ENCODE measurements at places on chromosomes 3 and 15.

DNA sequence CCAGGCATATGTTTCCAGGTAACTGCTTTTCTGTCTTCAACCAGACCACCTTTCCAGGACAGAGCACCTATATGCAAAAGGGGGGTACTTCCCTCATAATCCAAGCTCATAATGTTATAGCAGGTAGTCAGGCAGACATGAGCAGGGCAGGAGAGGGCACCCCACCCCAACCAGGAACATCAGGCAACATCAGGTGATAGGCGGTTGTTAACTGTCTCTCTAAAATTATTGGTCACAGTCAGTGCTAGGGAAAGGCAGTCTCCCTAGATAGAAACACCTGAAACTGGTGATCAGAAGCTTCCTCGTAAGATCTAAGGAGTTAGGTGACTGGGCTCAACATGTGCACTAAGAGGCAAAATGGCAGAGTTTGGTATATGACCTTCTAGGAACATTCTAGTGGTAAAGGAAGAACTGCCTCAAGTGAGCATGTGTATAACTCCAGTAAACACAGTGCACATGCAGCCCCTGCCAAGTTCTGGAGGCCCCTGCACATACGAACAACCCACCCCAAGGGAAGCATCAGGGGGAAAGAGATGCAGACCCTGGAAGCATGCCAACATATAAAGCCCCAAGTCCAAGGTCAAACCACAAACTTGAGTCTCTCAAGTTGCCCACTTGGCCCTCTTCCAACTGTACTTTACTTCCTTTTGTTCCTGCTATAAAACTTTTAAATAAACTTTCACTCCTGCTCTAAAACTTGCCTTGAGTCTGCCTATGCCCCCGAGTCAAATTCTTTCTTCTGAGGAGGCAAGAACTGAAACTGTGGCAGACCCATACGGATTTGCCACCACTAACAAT is 270.9 kb downstream of the ULK4 start:
- no peak for DNase-seq

- DNase-seq: peak; percentile 54
Measured at GRCh38 chr15:31869686-31870307, 160.5 kb upstream of the CHRNA7 start.

DNA sequence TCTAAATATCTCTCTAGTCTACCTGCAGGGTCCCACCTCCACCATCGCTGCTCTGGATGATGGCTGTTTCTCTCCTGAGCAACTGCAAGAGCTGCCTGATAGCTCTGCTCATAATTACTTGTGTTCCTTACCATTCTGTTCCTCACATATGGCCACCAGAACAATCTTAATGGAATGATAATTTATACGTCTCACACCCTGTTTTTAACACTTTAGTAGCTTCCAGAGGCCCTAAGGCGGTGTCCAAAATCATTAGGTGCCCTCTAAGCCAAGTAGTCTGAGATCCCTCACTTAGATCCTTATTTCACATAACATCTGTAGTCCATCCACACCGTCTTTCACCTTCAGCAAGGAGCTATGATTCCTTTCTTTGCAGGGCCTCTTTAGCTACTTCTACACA is 373.3 kb downstream of the GBE1 start:
- no peak for DNase-seq

- no peak for DNase-seq
Measured at GRCh38 chr15:58684751-58685150, 64.8 kb downstream of the ADAM10 start.

- no peak for DNase-seq
Measured at GRCh38 chr3:195921334-195921791, 13.0 kb upstream of the TNK2 start.

DNA sequence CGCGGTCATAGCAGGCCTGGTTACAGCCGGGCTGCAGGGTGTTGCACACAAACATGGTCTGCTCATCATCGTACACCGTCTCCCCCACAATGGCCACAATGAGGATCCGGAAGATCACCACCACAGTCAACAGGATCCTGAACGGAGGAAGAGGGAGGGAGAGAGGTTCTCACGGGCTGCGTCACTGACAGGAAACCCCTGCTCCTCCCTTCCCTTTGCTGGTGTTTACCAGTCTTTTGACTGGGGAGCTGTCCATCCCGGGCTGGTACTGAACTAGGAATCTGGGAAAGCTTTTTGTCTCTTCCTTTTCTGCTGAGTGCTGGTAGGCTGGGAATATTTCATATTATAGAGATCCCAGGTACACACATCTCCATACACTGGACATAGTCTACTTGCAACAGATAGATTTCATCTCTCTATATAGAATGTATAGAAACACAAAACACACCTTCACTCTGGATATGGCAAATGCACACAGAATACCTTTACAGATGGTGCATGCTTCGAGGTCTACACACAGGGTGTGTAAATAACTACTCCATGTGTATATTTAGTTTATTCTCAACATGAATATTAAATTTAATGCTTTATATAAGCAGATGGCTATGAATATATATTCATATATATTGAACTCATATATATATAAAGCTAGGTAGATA is 1.4 kb downstream of the GJD2 start:
- DNase-seq: peak; percentile 88

GRCh38 chr15:22806664-22807063 is 20.2 kb downstream of the NIPA1 start:
- DNase-seq: no peak

DNA sequence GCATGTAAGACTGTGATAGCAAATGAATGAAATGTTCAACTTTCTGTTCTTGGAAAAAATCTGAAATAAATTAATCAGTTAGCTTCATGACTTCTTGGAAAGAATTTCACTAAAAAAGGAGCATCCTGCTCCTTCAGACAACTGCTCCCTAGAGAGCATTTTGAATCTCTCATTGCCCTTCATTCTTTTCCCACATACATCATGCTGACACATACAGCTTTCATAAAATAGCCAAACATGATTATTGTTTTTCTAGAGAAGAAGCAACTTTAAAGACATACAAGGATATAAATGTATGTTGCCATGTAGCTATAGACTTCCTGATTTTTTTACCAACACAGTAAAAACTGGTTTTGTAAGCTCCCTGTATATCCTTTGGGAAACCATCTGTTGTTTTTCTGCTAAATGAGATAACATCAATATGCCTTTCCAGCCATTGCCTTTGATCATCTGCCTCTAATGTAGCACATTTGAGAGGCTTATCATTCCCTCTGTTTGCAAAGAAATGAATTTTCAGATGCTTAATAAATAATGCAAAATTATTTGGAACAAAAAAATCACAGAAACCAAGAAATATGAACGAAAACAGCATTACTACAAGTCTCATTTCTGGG is 248.2 kb upstream of the GPR149 start:
- no peak for DNase-seq

DNA sequence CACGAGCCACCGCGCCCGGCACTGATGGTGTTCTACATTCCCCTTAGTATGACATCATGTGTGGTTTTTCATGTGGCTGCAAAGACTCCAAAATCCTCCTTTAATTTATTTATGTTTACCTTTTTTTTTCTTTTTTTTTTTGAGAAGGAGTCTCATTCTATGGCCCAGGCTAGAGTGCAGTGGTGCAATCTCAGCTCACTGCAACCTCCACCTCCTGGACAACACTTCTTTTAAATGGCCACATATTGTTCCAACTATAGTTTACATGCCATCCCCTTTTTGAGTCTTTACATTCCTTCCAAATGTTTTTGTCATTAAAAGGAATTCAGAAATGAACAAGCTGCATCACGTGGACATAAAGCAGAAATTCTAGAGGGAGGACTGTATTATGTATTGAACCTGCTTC is 10.3 kb upstream of the CDV3 start:
- DNase-seq: no peak

- DNase-seq: no peak
Measured at GRCh38 chr3:143601723-143602484, 246.4 kb downstream of the SLC9A9 start.

DNA sequence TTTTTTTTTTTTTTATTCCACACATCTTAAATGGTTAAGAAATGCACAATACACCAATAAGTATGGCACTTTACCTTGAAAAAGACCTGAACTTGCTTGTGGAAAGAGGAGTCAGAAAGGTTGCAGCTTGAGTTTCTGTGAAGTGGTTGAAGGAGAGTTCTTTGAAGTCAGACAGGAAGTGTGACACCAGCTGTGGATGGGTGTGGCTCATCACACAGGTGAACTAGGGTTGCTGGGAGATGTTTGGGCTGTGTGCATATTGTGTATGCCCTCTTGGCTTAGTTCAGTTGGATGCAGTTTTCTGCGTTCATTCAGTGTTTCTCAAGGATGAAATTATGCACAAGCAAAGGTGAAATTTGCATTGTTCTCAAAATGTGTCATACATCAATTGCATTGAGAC is 6.3 kb downstream of the AEN start:
- DNase-seq: no peak

DNA sequence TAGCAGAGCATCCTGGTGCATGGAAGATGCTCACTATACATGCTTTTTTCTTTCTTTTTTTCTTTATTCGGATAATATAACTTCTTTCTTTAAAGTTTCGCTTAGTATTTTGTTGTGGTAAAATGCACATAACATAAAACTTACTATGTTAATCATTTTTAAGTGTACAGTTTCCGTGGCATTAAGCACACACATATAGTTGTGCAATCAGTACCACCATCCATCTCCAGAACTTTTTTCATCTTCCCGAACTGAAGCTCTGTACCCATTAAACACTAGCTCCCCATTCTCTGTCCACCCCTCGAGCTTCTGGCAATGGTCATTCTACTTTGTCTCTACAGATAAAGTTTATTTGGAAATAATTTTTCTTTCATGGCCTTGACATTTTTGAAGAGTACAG is 1.0 kb upstream of the JAGN1 start:
- no peak for DNase-seq

DNA sequence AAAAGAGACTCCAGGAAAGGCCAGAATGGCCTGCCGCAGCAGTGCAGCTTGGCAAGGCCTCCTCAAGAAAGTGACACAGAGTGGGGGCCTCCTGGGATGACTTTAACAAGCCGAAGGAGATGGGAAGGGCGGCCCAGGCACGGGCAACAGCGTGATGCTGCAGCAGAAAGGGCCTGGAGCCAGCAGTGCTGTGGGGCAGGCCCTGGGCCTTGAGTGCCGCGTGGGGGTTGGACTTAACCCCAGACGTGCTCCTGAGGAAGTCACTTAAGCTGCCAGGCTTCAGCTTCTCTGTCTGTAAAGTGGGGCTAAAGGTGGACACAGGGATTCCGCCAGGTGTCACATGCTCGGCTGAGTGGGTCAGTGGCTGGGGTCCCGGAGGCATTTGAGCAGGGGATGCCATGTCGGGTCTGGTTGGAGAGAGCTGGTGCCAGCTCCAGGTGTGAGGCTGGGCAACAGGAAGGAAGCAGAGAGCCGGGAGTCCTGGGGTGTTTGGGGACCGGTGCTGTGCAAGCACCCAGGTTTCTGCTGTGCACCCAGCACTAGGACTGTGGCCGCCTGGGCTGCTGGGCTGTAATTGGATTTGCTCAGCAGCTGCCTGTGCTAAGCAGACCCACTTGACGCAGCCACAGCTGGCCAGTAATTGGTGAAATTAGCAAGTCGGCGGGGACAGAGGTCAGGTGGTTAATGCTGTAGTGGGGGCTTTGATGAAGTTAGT is 7.8 kb downstream of the DNAJB8 start:
- DNase-seq: no peak

DNA sequence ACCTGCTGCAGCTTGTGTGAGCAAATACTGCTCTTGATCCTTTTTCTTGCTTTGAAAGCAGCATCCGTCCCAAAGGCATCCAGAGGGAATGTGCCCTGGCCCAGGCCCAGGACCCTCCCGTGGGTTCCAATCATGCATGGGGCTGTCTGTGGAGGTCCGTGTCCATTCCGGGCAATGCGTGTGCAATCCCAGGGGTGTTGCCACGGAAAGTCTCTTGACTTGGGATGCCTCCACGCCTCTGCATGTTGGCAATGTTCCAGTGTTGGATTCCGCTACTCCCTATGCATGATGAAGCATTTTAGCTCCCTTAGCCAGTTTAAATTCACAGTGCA is 105.7 kb downstream of the SNRPN start:
- no peak for DNase-seq

Data from nephron progenitor cell (in vitro differentiated cells).